ENCODE measurements at places on chromosomes 2 and 18.

DNA sequence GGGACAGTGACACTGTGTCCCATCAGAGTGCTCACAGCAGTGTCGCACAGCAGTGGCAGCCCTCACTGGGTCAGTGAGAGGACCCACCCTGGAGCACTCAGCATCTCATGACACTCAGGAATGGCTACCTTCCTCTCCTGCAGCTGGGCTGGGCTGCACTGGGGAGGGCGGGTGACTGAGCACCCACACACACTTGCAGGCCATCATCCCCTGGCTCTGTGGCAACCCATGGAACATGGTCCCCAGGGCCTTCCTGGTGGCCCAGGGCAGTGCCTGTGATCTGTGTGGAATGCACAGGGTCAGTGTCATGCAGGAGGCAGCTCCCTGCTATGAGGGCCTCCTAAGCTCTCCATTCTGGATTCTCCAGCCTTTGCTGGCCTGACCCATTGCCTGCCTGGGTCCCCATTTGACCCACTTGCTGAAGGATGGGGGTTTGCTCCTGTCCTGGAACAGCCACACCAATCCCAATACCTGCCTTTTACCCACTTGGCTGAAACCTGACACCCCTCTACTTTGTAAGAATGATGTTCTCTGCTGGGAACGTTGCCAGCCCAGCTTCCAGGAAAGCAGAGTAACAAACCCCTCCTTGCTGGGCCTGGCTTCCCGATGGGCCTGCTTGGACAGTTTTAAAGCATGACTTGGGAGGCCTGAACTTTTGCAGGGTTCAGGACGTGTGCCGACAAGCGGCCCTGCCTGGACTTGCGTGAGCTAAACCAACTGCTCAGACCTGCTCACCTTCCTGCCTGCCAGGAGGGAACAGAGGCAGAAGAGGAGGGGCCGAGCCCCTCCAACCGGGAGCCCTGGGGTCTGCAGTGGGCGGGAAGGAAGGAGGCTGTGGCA lies 13.7 kb downstream of the HS6ST1 start:
- no peak for DNase-seq

- DNase-seq: no peak
Measured at GRCh38 chr2:232892221-232892620, 22.2 kb downstream of the SNORC start.

- no peak for DNase-seq
Measured at GRCh38 chr2:59322005-59322404, 1080.9 kb upstream of the FANCL start.

DNA sequence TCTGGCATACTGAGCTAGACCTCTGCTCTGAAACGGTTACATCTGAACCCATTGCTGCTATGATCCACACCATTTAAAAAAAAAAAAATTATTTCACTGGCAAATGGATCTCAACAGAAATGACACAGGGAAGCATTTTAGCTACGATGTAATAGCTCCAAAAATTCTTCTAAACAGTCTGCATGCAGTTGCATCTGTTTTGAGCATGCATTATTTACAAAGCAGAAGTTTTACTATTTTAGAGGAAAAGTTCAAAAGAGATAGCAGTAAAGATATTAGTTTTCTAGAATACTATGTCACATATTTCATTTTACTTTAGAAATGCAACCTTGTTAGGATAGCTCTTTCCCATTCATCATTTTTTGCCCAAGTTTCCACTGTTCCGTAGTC lies 265.7 kb downstream of the MEIS1 start:
- no peak for DNase-seq
